Cerebellar cortex (tissue), 1 donor: ENCODE measurements at places on chromosomes 1 and 21.

- DNase-seq, result no peak
Observed at GRCh38 chr1:216210081-216210480, 213.2 kb downstream of the USH2A start.

GRCh38 chr1:228416217-228416933, at the start of gene TRIM17:
Gene TRIM17 (minus strand): TSS chr1:228416861. CDS start chr1:228415072, 1,789 bp downstream.
- no peak for DNase-seq

DNA sequence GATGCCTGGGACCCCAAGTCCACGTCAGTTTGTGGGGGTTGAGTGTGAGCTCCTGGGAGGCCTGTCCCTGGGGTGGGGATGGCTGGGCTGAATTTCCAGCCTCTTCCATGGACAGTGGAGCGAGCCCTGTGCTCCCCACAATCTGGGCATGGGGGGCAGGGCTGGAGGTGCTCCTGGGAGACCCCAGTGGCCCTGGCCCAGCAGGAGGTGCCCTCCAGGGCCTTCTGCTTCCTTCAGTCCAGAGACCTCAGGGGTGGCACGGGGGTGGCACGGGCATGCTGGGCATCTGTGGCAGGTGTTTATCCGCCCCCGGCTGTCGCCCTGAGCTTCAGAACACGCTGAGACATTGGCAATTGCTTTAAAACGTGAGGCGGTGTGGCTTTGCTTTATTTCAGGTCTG, 40.9 kb downstream of the MORN1 start:
- DNase-seq, result no peak

DNA sequence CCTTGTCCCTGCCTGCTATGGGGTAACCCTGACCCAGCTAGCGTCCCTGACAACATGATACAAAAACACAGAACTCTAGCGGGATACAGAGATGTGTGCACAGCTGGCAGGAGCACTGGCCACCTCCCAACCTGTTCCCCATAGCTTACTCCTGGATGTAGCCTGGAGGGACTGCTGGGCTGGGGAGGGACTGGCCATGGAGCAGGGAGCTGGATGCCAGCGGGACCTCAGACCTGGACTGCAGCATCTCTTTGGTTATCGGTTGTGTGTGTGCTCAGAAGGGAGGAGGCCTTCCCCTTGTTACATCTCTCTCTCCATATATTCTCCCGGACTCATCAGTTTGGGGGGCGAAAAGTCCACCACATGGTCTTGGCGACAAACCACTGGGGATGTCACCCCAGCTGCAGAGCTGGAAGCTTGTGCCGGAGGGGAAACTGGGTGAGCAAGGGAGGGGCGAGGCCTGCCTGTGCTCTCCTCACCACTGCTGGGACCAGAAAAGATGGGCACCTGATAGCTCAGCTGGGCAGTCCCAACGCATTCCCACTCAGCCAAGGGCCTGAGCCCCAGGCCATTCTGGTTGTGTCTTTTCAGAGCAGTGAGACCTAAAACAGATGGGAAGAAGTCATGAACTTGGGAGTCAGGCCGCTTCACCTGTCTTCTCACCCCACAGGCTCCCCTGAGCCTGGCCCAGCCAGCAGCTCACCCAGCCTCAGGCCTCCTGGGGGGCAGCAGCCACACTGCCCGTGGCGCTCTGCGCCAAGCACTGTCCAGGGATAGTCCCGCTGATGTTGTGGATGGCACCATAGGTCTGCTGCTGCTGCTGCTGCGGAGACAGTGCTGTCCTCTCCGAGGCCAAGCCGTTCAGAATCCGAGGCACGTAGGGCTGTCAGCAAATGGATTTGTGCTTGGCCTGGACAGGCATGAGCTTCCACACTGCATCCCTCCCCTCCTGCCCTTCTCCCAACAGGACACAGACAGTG, 35.6 kb downstream of the TMEM63A start:
- no peak for DNase-seq

- no peak for DNase-seq
Observed at GRCh38 chr1:116677474-116678062, 10.0 kb upstream of the IGSF3 start.

DNA sequence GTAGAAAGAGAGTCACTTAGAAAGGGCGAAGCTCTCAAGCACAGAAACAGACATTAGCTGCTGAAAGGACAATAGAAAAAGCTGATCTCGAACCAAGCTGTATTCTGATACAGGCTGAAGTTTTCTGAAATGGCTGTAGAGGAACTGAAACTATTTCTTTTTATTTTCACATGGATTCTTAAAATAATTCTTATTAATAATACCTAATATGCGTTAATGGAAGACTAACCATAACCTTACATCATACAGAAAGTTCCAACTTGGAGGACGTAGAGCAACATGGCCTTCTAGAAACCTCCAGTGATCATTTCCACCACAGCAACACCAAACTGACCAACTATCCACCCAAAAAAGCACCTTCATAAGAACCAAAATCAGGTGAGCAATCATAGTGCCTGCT, 52.8 kb upstream of the ACADM start:
- DNase-seq, result no peak

DNA sequence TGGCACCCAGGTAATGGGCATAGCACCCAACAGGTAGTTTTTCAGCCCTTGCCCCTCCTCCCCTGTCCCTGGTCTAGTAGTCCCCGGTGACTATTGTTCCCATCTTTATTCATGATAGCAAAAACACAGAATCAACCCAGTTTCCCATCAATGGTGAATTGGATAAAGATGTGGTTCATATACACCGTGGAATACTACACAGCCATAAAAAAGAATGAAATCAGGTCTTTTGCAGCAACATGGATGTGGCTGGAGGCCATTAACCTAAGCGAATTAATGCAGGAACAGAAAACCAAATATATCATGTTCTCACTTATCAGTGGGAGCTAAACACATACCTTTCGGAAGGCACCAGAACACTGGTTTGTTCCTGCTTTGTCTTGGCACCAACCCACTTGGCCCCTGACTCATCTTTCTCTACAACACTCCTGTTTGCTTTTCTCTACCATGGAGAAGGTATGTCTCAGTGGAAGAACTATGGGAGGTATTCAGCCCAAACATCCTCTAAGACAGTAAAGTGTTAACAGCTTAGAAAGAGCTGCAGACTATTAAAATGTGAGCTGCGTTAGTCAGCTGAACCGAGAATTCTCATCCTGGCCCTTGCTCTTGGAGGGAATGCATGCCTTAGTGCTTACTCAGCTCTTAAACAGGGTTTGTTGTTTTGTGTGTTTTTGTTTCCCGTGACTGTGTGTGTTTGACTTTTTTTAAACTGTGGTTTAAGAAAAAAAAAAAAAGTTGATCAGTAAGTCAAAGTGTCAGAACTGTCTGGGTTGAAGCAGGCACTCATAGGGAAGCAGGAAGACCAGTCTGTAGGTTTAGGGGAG, 203.0 kb downstream of the TOMM20 start:
- DNase-seq, result peak; percentile 14

GRCh38 chr1:157497284-157497683, 55.0 kb downstream of the FCRL5 start:
- no peak for DNase-seq

GRCh38 chr1:109609881-109610280, 9.5 kb downstream of the GNAT2 start:
- DNase-seq, result no peak

- no peak for DNase-seq
Observed at GRCh38 chr1:35577071-35577998, 4.2 kb downstream of the TFAP2E start.

- no peak for DNase-seq
Observed at GRCh38 chr1:86436041-86436440, 12.1 kb downstream of the CLCA2 start.

DNA sequence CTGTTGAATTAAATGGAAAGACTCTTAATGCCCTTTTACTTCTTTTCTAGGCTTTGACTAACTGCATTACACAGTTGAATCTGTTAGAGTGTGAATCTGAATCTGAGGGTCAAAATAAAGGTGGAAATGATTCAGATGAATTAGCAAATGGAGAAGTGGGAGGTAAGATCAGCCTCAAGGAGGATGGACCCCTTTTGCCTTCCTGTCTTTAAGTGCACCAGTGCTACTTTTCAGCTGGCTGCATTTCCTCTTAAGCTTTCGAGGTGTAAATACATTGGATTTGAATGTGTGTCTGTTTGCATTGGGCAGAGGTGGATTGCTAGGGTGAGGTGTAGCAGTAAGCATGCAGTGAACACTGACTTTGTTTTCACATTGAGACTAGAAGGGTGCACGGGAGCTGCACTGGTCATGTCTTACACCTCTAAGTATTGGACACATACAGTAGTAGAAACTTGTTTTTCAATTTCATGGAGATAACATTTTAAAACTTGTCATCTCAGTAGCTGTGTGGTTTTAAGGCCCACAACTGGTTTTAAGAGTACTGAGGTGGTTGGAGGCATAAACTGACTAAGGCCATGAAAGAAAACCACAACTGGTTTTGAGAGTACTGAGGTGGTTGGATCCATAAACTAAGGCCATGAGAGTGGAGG, 35.4 kb downstream of the MIA3 start:
- no peak for DNase-seq

DNA sequence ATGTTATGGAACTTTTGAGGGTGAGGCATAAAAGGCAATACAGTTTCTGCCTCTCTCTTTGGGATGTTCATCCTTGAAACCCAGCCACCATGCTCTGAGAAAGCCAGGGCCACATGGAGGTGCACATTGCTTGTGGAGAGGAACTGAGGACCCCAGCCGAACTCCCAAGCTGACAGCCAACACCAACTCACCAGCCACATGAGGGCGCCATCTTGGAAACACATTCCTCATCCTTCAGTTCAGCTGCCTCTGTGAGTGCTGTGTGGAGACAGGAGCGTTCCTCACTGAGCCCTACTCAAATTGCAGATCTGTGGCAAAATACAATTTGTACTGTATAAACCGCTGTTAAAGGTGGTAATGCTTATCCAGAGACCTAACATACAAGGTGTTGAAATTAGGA, 137.5 kb downstream of the GABPA start:
- DNase-seq, result no peak

- peak; percentile 76 for DNase-seq
Observed at GRCh38 chr1:213244664-213245091, 193.6 kb downstream of the RPS6KC1 start.

- no peak for DNase-seq
Observed at GRCh38 chr1:177007437-177008161, 156.9 kb downstream of the ASTN1 start.

- DNase-seq, result peak; percentile 83
Observed at GRCh38 chr1:25435397-25436108, 4.9 kb downstream of the MACO1 start.

DNA sequence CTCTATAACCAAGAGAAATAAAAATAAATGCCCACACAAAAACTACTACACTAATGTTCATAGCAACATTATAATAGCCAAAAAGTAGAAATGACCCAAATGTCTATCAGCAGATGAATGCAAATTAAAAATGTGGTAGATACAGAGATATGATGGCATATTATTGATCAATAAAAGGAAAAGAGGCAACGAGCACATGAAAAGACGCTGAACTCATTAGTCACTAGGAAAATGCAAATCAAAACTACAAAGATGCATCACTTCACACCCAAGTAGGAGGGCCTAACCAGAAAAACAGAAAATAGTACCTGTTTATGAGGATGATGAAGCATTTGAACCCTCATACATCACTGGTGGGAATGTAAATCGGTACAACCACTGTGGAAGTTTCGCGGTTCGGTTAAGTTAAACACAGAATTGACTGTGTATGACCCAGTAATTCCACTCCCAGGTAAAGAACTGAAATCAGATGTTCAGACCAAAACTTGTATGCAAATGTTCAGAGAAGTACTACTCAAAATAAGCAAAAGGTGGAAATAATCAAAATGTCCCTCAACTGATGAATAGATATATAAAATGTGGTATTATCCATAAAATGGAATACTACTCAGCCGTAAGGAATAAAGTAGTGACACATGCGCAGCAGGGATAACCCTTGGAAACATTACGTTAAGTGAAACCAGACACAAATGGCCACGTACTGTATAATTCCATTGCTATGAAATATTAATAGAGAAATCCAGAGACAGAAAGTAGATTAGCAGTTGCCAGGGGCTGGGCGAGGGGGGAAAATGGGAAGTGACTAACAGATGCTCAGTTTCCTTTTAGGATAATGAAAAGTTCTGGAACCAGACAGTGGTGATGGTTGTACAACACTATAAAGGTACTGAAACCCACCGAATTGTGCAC, 3.1 kb downstream of the USP48 start:
- DNase-seq, result no peak

- peak; percentile 28 for DNase-seq
Observed at GRCh38 chr1:107196973-107197562, 56.2 kb downstream of the NTNG1 start.

DNA sequence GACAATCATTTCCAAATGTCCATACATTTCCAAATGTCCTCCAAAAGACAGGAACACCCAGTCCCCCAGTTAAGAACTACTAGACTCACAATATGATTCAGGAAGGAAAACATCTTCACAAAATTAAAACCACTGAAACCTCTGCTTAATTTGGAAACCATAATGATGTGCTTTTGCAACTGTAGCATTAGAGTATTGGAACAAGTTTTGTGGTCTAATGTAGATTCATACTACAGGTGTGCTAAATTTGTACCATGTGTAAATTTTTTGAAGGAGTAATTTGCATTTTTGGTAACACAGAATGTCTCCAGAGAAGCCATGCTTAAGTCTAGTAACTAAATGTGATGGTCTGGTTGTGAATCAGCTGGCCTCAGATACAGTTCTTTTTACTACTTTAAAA, 129.6 kb downstream of the DPYD start:
- DNase-seq, result no peak

GRCh38 chr1:226360106-226360746, 47.7 kb downstream of the PARP1 start:
- DNase-seq, result no peak

DNA sequence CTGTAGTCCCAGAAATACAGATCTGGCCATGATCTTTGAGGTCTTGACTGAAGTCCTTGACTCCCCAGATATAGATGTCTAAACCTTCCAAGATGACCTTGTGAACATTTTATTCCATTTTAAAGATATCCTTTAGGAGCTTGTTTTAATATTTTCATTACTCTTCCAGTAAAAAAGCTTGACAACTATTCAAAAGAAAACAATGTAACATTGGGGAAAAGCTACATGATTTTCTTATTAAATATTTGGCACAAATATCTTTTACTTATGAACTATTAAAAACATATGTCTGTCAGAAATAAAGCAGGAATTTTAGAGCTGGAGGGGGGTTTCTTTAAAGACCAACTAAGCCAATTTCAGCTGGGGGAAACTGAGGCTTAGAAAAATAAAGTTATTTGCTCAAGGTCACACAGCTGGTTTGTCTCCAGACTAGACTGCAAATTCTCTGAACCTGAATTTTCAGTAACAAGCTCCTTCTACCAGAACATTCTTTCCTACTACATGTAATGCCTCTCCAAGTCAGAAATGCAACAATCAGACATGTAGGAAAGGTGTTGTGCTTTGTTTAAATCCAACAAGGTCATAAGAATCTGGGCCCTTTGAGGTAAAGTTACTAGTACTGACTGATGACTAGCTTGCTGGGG, 67.0 kb upstream of the PTCH2 start:
- DNase-seq, result no peak

GRCh38 chr21:43975469-43976098, 36.5 kb upstream of the TRAPPC10 start:
- peak; percentile 79 for DNase-seq

- no peak for DNase-seq
Observed at GRCh38 chr1:7493711-7494454, 277.2 kb upstream of the VAMP3 start.

- no peak for DNase-seq
Observed at GRCh38 chr1:2335721-2336455, 55.5 kb downstream of the MORN1 start.
